ENCODE measurements at places on chromosomes 2 and 18. TPM values are rescaled to one million over a fixed set of nuclear protein-coding genes. Genes with fewer than 3 reads are reported as not detected.
A peak's percentile ranks its signal among the peaks of the same experiment; 100 is the strongest.

GBX2 gene
- 0.17 TPM for total RNA-seq

GRCh38 chr2:206000776-206001175 lies 85.2 kb downstream of the INO80D start:
- DNase-seq: no peak

GRCh38 chr2:179443180-179443579 lies 178.5 kb upstream of the SESTD1 start:
- no peak for DNase-seq

SLC4A3 gene
- total RNA-seq: 23.9 TPM

PROKR1 gene
- total RNA-seq: not detected

ALPG gene
- not detected for total RNA-seq

DNA sequence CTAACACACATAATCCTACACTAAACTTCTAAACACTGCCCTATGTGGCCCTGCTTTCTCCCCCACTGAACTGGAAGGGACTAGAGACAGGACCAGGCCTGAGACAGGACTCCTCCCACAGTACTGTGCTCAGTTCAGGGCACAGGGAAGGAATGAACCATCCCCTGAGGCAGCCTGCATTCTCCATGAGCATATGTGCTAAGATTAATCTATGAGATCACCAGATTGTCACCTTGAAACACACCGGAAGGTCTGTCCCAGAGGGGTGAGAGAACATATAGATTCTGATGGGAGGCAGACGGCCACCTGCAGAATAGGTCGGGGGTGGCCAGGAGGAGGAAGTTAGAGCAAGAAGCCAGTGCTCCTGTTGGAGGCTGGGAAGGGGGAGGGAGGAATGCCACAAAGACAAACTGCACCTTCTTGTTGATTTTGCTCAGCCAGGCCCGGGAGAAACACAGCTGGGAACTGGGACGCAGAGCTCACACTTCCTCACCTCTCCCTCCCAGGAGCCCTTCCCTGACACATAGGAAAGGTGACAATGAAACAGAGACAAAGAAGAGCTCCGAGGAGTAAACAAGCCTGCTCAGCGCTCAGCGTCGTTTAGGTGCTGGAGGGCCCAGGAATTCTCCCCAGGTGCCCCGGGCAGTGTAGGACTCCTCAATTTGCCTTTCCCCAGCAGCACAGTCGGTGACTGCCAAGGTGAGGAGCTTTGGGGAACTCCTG lies 52.1 kb downstream of the ZBTB7C start:
- no peak for DNase-seq

DPP4 gene
- total RNA-seq: 0.43 TPM

LHCGR gene
- not detected for total RNA-seq

DNA sequence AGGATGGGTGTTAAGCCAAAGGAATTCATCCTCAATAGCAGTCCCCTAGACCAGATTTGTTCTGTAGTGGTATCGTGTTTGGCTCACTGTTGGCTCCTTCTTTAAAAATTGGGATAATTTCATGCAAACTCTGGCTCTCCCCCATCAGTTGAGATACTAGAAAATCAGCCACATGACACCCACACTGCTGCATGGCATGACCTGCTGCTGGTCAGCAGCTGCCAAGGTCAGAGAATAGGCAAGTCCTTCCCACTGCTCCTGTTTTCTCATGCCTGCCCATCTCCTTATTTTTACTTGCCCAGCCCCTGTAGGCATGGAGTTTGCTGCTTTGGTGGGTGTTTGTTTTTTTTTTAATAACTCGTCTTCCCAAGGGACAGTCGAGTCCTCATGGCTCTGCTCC lies 1.0 kb upstream of the SNRNP200 start:
- no peak for DNase-seq

DNA sequence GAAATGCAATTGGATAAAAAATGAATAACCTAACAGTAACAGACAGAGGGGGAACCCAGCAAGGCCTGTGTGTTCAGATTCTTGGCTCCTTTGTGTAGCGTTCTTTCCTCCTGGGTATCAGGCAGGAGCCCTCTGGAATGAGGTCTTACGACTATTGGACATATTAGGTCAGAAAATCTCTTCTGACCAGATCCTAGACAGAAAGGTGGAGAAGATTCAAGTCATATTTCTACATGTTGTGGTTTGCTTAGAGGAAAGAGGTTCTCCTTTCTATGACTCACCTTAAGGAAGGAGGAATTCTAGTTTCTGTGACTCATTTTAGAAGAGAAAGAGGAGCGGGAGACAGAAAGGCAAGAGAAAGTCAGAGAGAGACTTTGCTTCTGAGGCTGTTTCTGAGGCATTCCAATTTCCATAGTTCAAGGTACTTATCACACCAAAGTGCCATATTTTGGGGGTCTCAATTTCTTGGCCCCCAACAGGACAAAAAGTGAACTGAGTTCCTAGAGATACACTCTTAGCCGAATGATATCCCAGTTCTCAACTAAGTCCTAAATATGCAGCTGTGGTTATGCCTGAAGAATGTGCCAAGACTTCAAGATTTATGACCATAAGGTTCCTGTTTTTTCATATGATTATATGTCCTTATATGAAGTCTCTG lies 618.6 kb downstream of the ZEB2 start:
- peak; percentile 90 for DNase-seq

SCN3A gene
- not detected for total RNA-seq

DNA sequence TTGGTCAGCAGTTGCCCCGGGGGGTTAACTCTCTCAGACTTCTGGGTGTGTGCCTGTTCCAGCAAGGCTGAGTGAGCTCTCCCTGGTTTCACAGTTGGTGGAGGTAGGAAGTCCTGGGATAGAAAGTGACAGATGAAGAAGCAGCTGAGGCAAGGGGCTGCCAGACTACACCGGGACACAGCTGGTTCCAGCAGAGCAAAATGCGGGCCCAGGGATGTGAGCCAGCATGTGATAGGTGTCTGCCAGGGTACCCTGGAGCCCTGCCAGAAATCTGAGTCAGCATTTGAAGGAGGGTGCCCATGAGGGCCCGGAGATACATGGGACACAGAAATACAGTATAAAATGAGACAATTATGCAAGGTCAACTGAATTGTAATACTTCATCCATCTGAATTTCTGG lies 79.3 kb upstream of the LGALSL start:
- peak; percentile 52 for DNase-seq

SLC35F6 gene
- total RNA-seq: 125 TPM

MTERF4 gene
- total RNA-seq: 21.7 TPM

GRCh38 chr18:2920027-2920426 lies 73.2 kb downstream of the EMILIN2 start:
- no peak for DNase-seq

DNA sequence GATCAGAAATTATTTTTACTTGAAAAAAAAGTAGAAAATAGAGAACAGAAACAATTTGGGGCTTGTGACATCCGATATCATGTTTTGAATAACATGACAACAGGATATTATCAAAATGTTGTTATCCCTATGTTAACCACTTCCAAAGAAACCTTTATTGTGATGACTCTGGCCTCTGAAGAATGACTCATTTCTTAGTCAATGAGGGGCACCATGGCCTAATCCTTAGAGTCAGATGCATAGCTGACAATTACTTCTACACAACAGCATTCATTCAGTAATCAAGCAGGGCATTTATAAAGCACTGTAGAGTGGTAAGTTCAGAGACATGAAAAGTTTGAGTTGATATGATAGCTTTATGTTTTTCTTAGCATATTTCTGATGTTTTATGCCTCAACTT lies 703.0 kb downstream of the RNF144A start:
- peak; percentile 49 for DNase-seq

- DNase-seq: peak; percentile 99
Measured at GRCh38 chr2:128304715-128305554, 13.7 kb downstream of the HS6ST1 start.

- DNase-seq: no peak
Measured at GRCh38 chr2:17413036-17413435, 105.2 kb downstream of the RAD51AP2 start.

DLX2 gene
- total RNA-seq: 9.9 TPM

DNA sequence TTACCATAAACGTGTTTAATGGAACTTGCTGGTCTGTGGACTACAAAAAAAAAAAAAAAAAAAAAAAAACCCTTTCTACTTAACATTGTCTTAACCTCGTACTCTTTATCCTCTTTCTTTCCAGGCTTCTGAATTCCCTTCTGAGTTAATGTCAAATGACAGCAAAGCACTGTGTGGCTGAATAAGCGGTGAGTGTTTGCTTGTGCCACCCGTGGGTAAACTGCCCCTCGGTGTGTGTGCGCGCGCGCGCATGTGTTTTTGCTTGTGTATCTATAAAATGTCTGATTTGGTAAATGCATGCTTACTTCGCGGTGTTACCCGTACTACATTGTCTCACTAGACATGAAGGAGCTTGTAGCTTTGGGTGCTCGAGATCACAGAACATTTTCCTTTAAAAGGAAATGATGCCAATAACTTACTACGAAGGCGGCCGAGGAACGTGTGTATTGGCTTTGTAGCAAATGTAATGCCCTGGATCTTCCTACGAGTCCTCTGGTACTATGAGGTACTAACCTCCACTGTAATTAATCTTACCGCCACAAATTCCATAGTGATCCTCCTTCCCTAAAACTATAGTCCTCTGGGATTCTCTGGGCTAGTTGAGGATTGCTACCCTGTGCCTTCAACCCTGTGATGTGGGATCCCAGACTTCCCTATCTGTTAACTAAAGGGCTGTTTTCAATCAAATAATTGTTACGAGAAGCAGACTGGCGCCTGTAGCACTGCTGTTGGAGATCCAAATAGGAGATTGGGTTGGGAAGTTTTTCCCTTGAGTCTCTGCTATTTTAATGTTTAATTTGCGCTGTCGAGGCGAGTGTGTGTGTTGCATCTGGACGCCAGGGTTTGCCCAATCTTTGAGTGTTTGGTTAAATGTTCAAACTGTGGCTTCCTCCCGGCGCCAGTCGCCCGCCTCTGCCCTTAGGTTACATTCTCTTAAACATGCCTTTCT lies 1.1 kb downstream of the ID2 start:
- peak; percentile 47 for DNase-seq

GLS gene
- total RNA-seq: 403 TPM

REEP1 gene
- total RNA-seq: under 0.01 TPM

GRCh38 chr2:168424971-168425370 lies 31.1 kb upstream of the CERS6 start:
- no peak for DNase-seq

GRCh38 chr2:25377822-25378421 lies 36.2 kb upstream of the DNMT3A start:
- no peak for DNase-seq

DNA sequence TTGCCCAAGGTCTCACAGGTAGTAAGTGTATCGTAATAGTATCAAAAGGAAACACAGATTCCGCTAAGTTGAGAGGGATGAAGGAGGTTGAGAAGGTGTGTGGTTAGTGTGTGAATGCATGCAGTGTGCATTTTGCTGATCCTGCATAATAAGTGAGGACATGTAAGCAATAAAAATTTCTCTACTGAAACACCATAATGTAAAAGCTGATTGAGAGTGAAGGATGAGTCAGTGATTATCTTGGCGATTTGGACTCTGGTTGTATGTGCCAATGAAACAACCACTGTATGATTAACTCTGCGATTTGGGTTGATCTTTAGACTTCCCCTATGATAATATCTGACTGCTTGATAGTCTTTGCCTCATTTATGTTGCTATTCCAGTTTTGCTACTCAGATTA lies 16.7 kb upstream of the ADGRF3 start:
- DNase-seq: peak; percentile 88

DNA sequence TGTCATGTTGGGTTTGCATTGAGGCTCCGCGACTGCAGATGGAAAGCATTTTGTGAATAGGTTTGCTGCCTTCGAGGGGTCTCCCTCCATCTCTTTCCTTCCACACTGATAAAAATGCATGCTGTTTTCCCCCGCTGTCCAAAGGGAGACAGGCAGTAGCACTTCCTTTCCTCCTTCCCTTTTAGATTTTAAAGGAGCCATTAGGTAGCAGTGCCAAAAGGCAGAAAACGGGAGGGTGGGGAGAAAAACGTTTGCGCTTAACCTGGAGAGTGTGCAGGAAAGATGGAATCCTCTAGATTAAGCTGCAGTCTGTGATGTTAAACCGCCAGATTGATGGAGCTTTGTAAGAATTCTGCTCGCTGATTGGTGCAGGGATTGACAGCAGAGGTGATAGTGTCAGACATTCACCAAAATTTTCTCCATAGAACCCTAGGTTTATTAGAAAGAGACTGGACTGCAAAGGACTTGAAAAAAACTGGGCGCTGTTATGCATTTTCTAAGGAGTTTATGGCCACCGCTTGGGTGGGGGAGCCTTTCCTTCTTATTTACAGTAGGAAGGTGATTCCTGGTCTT lies 688 bp downstream of the MAPRE2 start:
- peak; percentile 16 for DNase-seq

GALNT13 gene
- total RNA-seq: not detected

LYPD1 gene
- not detected for total RNA-seq

GRCh38 chr2:62334440-62335058 lies 138.6 kb downstream of the B3GNT2 start:
- DNase-seq: no peak

- DNase-seq: no peak
Measured at GRCh38 chr18:2662990-2663389, 7.5 kb downstream of the SMCHD1 start.

DNA sequence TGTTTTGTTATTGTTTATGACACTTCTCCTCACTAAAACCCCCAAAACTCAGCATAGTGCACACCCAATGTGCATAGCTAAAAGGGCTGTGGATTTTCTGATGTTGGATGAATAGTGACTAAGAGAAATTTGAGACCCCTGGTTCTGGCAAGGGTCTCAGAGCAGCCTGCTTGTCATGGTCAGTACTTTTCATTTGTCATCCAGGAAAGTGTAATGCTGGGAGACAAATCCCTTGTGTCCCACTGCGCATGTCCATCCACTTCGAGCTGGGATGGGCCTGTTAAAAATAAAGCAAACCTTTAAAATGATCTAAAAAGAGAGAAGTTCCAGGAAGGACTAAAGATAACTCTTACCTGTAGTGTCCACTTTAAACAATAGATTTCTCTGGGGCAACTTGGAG lies 46.9 kb upstream of the LYPD1 start:
- no peak for DNase-seq

SERPINB12 gene
- total RNA-seq: not detected

GRCh38 chr2:175627405-175627804 lies 374.7 kb downstream of the LNPK start:
- DNase-seq: no peak

ARMC9 gene
- total RNA-seq: 43.5 TPM

SCLY gene
- 10.5 TPM for total RNA-seq

- peak; percentile 78 for DNase-seq
Measured at GRCh38 chr18:12839057-12839525, 44.9 kb downstream of the PTPN2 start.

ANKRD30B gene
- not detected for total RNA-seq

DNA sequence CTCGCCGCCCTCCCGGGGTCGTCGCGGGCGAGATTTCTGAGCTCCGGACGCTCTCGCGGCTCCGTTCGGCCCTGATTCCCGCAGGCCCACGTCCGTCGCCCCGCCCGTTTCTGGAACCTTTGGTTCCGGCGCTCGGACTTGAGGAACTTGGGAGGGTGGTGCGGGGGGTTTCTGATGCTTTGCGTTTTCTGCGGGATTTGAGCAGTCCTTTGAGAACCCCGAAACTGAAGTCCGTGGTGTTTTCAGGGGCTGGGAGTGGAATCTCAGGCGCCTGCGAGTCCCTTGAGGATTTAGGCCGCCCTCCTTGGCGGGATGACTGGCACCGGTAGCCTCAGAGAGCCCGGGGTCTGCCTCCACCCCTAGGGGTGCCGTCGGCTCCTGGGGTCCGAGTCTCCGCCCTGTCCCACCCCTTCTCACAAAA lies 336 bp downstream of the THNSL2 start:
- DNase-seq: no peak

RAPGEF4 gene
- 1.7 TPM for total RNA-seq

Data from mammary epithelial cell (primary cell).